ENCODE measurements at places on chromosomes 6 and 20.

DNA sequence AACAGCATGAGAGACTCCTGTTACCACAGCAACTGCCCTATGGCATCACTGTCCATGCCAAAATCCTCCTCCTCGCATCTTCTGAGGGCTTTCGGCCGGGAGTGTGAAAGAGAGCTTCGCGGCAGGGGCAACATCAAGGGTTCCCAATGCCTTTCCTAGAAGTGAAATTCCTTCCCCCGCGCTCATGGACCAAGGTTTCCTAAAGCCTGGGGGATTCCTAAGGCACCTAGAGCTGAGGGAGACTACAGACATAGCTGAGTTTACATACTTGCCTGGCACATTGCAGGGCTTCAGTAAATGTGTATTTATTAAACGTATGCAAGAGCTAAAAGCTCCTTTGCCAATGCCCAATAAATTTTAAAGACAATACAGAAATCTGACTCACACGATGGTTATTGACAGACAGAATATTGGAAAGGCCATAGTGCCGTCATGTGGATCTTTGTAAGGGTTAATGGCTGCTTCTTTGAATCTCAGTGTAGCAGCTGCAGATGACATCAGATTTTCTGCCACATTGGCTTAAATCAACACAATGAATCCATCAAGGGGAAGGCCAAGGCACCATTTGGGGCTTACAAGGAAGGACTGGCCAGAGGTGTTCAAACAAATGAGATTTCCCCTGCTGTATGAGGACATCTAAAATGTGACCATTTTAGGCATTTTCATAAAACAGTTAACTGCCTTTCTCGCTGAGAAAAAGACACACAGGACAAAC, 281.2 kb upstream of the JARID2 start:
- DNase-seq: peak; percentile 13

DNA sequence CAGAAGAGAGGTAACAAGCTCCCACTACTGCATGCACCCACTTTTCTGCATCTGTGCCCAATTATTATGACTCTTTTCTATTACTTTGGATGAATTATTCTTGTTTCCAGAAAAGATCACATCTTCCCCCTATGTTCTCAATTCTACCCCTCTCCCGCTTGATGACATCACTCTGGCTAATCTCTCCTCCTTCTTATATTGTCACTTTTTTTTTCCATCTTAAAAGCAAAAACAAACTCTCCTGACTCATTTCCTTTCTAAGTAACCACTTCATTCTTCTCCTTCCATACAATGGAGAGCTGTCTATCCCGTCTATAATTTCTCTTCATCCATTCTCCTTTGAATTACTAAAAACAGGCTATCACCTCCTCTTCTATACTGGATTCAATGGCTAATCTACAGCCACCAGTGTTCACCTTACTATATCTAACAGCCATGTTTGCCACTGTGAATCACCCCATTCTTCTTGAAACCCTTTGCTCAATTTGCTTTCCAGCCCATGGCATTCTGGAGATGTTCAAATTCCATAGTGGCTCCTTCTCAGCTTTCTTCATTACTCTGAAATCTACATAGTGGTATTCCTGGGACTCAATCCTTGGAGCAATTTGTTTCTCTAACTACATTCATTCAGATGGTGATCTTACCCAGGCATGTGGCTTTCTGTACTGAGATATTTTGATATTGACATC, 378.4 kb downstream of the ARHGAP18 start:
- DNase-seq: peak; percentile 73

DNA sequence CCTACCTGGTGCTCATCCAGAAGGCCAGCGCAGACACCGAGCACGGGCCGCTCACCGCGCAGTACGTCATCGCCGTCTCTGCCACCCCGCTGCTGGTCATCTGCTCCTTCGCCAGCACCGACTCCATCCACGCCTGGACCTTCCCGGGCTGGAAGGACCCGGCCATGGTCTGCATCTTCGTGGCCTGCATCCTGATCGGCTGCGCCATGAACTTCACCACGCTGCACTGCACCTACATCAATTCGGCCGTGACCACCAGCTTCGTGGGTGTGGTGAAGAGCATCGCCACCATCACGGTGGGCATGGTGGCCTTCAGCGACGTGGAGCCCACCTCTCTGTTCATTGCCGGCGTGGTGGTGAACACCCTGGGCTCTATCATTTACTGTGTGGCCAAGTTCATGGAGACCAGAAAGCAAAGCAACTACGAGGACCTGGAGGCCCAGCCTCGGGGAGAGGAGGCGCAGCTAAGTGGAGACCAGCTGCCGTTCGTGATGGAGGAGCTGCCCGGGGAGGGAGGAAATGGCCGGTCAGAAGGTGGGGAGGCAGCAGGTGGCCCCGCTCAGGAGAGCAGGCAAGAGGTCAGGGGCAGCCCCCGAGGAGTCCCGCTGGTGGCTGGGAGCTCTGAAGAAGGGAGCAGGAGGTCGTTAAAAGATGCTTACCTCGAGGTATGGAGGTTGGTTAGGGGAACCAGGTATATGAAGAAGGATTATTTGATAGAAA, 2.0 kb downstream of the SLC35D3 start:
- DNase-seq: peak; percentile 69

GRCh38 chr20:50369225-50370035, 140.8 kb upstream of the PTPN1 start:
- no peak for DNase-seq

DNA sequence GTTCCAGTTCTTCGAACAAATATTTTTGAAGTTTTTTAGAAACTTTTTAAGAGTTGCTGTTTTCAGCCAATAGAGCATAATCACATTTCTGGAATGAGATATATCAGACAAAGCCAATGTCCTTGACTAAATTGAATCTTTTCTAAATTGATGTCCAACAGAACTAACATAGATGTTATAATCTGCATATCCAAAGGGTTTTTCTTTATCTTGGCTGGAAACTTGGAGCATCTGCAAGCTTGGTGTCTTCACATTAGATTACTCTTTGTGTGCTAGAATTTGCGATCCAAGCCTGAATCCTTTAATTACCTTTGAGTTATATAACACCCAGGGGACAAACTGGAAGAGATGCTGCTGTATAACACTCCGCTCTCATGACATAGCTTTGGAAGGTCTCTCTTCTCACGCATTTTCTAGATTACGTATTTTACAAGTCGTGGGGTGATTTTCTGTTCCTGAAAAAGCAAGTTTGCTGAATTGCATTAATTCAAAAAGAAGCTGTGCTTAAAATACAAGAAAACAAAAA, 64.4 kb upstream of the FUCA2 start:
- DNase-seq: no peak

DNA sequence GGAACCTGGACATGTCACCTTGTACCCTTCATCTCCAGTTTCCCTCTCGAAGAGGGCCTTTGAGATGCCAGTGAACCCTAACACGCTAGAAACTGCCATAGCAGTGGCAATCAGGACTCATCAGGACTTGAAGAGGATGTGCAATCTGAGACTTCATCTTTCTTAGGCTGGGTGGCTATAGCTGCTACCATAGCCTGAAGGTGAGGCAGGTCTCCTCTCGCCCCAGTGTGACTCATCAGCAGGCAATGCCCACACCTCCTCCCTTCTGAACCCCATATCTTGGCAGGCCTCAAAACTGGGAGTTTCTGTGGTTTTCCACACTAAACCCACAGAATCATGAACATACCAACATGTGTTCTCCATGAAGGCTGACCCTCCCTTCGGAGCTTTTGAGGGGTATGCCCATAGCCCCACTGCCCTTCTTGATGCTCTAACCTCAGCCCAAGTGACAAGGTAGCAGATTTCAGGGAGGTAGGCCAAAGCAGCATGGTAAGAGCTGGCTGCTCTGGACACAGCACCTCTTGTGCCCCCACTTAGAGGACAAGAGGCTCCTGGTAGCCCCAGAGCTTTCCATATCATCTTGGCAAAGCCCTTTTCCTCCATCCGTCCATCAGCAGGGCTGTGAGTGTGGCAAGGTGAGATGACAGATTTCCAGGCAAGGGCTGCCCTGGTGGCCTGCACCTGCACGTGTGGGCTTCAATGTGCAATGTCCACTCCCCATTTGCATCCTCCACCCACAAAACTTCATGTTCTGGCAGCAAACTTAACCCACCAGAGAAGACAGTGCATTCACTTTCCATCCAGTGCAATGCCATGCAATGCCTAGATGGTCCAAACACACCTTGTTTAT, 2.6 kb downstream of the BLCAP start:
- DNase-seq: peak; percentile 90

GRCh38 chr6:133092771-133093170, 148.4 kb upstream of the EYA4 start:
- DNase-seq: no peak

- no peak for DNase-seq
These were observed 34.4 kb downstream of the EFHC1 start for GRCh38 chr6:52454556-52454955.

DNA sequence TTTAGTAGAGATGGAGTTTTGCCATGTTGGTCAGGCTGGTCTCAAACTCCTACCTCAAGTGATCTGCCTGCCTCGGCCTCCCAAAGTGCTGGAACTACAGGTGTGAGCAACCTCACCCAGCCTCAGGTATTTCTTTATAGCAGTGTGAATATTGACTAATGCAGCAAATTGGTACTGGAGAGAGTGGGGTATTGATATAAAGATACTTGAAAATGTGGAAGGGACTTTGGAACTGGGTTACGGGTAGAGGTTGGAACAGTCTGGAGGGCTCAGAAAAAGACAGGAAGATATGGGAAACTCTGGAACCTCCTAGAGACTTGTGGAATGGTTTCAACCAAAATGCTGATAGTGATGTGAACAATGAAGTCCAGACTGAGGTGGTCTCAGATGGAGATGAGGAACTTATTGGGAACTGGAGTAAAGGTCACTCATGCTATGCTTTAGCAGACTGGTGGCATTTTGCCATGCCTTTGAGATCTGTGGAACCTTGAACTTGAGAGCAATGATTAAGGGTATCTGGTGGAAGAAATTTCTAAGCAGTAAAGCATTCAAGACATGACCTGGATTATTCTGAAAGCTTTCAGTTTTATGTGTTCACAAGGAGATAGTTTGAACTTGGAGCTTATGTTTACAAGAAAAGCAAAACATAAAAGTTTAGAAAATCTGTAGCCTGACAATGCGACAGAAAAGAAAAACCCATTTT, 127.2 kb downstream of the DTNBP1 start:
- no peak for DNase-seq

- peak; percentile 73 for DNase-seq
These were observed 66.0 kb downstream of the PLAGL1 start for GRCh38 chr6:143941852-143942627.

DNA sequence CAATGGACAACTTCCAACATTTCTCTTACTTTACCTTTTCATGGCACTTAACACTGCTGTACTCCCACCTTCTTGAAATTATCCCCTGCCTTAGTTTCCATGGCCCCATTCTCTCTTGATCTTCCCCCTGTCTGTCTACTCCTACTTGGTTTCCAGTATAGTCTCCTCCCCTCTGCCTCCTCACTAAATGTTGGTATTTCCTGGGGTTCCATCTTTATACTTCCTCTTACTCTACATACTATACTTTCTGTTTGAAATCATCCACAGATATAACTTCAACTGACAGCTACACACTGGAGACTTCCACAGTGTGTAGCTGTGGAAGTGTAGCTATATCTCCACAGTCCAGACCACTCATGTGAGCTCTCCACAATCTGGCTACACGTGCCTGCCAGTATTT, 13.5 kb downstream of the ZHX3 start:
- no peak for DNase-seq

DNA sequence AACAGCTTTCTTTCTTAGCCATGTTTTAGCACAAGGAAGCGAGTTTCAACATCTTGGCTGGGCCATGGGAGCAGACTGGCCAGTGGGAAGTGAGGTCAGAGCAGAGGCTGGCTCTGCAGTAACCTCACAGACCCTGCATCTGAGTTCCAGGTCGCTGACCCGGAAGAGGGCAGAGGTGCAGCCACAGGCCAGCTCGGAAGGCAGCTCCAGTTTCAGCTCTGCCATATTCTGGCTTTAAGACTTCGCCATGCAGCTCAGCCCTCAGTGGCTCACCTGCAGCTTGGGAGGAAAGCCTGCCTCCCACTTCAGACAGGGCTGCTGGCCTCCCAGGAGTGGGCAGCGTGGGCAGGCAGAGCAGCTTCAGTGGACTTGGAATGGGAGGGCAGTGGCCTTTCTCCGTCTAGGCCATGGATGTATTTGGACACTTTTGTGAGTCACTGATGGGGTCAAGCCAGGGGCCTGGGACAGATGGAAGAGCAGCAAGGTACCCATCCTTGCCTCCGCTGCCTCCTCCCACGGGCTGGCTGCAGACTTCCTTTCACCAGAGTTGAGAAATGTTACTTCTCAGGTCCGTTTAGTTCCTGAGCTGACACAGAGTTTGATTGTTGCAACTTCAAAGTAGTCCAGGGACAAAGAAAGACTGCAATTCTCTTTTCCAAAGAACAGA, 18.5 kb downstream of the CST8 start:
- DNase-seq: peak; percentile 22

All from osteoblast (primary cell).